ENCODE measurements at places on chromosomes 5 and 9.

DNA sequence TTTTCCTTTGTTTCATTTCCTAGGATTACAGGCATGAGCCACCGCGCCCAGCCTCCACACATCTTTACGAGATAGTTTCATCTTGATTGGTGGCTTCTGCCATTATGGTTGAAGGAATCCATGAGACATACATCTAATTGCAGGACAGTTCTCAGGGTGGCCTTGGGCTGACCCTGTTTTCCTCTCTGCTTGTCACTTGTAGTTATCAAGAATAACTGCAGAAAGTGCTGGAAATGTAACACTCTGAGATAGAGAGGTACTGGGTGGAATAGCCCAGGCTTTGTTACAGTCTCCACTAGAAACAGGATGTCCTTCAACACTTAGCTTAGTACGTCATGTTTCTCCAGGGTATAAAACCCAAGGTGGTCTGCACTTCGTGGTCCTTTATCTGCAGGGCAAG is 10.7 kb downstream of the UGT3A2 start:
- no peak for DNase-seq

GRCh38 chr9:89078860-89079259 is 87.6 kb downstream of the S1PR3 start:
- DNase-seq = peak; percentile 35

DNA sequence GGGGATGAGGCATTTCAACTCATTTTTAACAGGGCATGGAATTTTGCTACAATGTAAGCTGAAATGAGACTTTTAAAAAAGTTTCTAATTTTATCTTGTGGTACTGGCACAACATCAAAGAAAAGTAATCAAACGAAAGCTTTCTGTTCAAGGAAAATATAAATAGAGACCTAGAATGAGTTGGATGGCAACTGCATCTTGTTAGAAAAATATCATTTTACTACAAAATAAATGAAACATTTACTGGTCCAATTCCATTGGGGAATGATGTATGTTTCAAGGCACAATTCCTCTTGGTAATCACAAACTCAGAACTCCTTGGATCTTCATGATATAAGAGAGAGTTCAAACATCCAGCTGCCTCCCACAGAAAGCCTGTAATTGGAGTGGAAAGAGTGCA is 102.8 kb downstream of the HMHB1 start:
- DNase-seq = no peak

GRCh38 chr5:178468196-178468685 is 122.0 kb downstream of the COL23A1 start:
- DNase-seq = no peak

DNA sequence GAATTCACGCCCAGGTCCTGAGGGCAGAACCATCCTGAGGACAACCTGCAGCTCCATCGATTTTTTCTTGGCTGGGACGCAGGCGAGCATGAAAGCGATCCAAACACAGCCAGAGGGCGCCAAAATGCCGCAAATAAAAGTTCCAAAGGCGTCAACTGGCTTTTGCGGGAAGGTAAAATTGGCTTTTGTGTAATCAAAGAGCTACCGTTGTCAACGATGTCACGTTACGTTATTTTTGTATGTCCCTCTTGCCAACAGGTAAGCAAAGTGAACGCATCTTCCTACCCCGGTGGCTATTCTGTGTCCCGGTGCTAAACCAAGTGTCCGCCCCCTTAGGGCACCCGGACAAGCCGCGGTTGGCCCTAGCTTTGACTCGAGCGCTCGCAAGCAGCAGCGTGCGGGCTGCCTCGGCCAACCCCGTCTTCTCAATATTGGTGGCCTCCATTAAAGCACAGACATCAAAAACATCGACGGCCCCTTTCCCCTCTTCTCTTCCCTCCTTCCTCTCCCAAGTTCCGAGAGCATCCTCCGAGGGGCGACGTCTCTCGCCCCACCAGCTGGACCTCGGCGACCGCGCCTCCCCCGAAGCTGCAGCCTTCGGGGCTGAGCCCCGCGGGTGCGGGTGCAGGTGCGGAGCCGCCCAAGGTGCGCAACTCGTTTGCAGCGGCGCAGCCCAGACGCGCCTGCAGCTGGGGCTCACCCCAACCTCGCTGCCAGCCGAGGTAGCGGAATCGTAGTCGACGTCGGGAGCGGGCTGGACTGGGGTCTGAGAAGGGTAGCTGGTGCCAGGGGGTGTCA is 1.1 kb upstream of the BASP1 start:
- DNase-seq = peak; percentile 85

DNA sequence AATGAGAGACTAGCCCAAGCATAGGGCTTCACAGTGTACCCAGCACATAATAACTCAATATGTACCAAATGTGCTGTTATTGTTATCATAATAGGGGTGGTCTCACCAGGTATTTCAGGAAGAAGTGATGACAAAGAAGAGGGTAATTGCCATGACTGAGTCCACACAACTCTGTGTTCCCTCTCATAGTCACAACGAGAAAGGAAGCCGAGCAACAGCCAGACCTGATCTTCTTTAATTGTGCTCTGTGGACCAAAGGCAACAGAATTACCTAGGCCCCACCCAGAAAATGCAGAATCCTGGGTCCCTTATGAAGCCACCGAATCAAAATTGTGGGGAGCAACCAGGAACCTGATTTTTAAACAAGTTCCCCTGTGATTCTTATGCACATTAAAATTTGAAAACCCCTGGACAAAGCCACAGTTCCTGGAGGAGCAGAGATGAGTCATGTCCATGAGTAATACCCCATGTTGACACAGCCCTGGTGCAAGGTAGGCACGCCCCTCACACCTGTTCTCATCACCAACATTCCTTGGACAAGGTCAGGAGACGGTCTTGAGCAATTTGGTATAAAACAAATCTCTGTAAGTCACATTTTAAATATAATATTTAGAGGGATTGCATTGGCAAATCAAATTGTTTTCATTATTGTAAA is 5.2 kb downstream of the FGF1 start:
- peak; percentile 24 for DNase-seq

GRCh38 chr5:33563983-33564908 is 123.5 kb downstream of the TARS1 start:
- peak; percentile 60 for DNase-seq

DNA sequence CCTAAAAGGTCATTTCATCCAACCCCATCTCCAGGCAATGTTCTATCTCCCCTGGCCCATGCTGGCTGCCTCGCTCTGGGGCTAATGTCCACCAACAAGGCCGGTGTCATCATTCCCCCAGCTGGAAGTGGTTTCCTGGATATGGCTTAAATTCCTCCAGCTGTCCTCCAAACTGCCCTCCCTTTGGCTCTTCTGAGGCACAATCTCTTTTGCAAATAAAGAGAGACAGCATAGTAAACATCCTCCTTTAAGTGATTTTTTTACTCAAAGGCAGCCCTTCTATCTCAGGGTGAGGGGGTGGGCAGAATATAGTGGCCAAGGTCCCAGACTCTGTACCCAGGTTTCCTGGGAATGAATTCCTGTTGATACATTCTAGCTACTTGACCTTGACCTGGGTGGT is 117.4 kb upstream of the PANK3 start:
- DNase-seq = peak; percentile 43

- DNase-seq = no peak
Observed at GRCh38 chr9:134759913-134760312, 118.3 kb downstream of the COL5A1 start.

DNA sequence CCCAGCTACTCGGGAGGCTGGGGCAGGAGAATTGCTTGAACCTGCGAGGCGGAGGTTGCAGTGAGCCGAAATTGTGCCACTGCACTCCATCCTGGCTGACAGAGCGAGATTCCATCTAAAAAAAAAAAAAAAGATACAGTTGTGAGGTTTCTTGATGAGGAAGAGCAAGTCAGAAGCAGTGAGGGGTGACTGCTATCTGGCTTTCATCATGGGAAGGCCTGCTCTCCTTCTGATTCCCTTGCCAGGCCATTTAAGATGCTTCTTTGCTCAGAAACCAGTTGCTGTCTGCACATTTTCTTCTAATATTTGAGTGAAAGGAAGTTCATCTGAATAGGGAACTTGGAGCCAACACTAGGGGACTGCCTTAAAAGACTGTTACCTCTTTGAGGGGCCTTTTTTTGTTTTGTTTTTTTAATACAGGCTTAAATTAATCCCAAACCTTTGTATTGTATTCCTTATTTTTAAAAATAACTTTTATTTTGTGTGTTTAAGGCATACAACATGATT is 201.9 kb downstream of the ARHGAP26 start:
- no peak for DNase-seq

DNA sequence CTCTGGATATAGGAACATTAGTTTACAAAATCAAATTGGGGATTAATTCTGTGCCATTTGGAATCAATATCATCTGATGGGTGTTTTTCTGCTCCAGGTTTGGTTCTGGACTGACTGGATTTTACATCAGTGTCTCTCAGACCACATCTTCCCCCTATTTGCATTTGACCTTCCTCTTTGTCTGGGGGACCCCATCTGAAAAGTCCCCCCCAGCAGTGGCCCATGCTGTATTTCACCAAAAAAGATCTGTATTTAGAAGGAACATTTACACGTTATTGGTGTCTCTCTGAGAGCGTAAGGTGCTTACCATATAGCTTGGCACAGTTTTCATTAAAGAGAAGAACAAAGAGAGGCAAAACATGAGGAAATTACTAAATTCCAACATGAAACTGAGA is 215.6 kb upstream of the CLINT1 start:
- DNase-seq = no peak

DNA sequence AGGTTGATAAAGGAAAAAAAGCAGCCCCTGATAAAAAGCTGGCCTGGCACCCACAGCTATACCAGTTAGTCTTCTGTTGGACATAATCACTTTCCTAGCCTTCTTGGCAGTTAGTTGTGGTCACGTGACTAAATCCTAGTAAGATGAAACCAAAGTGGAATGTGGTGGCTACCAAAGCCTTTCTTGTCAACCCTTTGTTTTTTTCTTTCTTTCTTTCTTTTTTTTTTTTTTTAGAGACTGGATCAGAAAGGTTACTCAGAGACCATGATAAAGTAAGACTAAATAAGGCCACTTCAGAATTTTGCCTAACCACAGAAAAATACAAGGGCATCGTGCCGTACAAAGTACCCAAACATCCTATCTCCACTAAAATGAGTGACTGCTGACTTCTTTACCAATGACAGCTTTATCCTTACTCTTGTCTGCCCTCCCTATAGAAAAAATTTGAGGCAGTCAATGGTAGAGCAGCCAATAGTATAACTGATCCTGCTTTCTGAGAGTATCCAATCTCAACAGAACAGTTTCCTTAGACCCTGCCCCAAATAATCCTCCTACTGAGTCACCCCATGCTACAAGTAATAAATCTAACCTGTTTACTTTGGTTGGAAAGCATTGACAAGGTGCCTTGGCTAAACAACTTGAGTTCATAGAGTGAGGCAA is 14.2 kb upstream of the KIF27 start:
- DNase-seq = peak; percentile 54

DNA sequence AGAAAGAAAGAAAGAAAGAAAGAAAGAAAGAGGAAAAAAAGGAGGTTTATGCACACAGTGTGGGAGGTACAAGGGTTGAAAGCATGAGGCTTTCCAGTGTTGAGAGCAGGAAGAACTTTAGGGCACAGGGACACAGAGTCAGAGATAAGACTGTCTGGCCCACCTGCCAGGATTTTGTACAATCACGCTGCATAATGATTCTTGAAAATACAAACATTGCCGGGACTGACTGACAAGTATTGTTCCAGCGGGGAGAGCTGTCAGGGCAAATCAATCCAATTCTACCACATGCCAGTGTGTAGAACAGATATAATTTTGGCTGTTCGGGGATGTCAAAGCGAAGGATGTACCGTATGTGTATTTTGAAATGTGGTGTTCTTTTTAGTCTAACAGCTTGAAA is 254.7 kb downstream of the NTRK2 start:
- no peak for DNase-seq

DNA sequence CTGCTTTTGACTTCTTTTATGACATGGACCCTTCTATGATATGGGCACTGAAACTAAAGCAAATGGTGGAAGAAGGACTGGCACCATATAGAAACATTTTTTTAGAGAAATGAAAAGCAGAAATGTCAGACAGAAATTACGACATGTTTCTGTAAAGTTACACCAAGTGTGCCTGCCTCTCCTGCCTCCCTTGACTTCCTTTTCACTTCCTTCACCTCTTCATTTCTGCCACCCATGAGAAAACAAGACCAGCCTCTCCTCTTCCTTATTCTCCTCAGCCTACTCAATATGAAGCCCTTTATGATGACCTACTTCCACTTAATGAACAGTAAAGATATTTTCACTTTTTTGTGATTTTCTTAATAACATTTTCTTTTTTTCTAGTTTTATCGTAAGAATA is 44.5 kb downstream of the ERCC6L2 start:
- DNase-seq = no peak

- DNase-seq = no peak
Observed at GRCh38 chr9:124098141-124098905, 86.8 kb downstream of the LHX2 start.

GRCh38 chr5:115214541-115214940 is 44.8 kb upstream of the TRIM36 start:
- DNase-seq = peak; percentile 5

- DNase-seq = peak; percentile 64
Observed at GRCh38 chr5:127564002-127564769, 46.7 kb downstream of the PRRC1 start.

DNA sequence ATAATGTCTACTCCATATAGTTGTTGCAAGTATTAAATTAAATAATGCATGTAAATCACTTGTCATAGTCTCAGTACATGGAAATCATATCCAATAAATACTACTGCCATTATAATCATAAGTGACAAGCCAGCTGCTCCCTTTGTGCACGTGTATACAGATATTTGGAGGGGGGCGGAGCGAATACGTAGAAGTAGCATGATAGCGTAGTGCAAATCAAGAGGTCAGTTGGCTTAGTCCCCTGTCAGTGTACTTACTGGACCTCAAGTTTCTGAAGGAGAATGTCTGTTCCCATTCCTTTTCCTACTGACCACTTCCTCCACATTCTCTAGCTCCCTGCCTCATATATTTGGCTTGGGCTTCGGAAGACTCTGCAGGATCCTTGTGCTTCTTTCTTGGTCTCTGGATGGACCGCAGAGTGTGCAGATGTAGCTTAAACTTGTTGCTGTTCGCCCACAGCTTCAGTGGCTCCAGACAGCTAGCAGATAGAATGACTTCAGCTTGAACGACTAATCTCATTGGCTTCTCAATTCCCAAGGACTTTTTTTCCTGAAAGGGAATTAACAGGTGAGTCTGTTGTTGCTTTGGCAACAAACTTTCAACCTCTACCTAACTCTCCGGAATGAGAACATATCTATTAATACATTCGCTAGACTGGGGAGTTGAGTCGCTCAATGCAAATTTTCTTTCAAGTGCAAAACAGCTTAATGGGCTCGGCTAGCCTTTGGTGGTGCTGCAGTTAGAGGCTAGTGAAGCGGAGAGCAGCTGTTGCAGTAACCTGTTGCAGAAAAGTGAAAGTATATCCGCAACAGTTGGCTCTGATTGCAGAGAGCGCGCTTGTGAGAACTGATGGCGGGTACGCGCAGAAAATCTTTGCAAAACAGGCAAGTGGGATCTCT is at the start of gene PCDHB1:
PCDHB1 (plus strand) TSS at position 753 of the 899 bp plus-strand sequence; CDS start at position 850, 97 bp downstream.
- DNase-seq = no peak

DNA sequence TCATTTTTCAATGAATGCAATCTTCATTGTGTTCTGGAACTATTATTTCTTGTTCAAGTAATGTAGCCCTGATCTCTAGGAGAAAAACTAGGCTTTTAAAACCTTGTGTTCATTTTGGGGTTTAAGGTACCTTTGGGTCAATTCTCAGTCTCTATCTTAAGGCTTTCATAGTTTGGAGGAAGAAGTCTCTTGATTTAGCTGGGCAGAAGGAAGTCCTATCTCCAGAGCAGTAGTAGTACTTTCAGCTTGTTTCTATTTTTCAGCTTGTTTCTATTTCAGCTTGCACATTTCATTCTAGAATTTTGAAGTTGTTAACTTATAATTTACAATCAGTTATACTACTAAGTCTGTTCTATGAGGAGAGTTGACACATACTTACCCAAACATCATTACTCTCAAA is 15.2 kb downstream of the CSNK1G3 start:
- DNase-seq = no peak
